ENCODE measurements at places on chromosomes 16 and 17.

DNA sequence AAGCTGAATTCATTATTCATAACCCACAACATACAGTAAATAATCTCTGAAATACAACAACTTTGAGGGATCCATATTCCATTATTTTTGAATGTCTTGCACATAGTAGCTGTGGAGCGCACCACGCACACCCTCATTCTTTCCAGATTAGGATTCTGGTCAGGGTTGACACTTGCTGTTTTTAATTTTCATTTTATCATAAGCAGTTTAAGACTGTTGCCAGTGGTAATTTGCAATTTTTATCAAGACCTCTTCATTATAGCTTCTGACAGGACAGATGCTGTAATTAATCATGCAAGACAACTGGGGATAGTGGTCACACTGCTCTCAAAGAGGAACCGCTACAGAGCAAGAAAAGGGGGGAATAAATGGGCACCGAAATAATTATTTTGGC is 109.7 kb downstream of the TOX3 start:
- no peak for DNase-seq

GRCh38 chr16:89315791-89316581 is 98.5 kb downstream of the ZNF778 start:
- peak; percentile 66 for DNase-seq

DNA sequence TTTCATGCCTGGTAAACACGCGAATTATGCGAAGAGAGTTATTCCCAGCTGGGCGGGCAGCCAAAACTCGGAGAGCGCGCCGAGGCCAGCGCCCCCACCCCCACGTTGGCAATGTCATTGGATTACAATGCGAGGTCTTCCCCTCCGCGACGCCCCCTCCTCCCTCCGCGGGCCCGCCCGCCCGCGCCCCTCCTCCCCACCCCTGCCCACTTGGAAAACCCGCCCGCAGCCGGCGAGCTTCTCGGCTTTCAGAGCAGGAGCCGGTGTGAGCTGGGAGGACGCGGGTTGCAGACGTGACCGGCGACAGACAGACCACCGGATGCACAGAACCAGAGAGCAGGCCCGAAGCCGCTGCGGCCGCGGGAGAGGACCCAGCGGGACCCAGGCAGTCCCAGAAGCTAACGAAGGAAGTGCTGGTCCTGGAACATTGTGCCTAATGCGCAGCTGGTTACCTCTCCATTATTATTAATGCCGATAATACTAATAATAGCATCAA is 4.0 kb downstream of the NOG start:
- DNase-seq: no peak

DNA sequence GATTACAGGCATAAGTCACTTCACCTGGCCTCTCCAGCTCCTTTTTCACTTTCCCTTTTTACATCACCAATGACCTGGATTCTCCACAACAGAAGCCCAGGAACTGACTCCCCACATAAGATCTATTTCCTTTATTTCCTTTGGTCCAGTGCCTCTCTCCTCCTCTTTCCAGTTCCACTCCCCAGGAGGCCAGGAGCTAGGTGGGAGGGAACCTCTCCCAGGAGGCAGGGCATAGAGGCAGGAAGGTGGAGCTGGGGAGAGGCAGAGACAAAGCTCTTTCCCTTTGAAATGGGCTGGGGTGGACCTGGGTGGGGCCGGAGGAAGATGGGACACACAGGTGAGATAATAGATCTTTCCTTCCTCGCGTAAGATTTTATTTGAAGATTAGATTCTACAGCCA is 318.3 kb upstream of the TNRC6C start:
- DNase-seq: no peak

- no peak for DNase-seq
These were observed 6.0 kb upstream of the HS3ST3B1 start for GRCh38 chr17:14294876-14295275.

- DNase-seq: no peak
These were observed 61.1 kb downstream of the SIAH1 start for GRCh38 chr16:48323783-48324775.

GRCh38 chr16:79267781-79268180 is 332.8 kb downstream of the MAF start:
- no peak for DNase-seq

- DNase-seq: no peak
These were observed 276.8 kb downstream of the STX8 start for GRCh38 chr17:9298776-9299295.

- no peak for DNase-seq
These were observed 2.9 kb upstream of the SMIM5 start for GRCh38 chr17:75630071-75630917.
